Cortex of kidney (tissue), 1 donor: ENCODE measurements at places on chromosomes 11 and 22.

DNA sequence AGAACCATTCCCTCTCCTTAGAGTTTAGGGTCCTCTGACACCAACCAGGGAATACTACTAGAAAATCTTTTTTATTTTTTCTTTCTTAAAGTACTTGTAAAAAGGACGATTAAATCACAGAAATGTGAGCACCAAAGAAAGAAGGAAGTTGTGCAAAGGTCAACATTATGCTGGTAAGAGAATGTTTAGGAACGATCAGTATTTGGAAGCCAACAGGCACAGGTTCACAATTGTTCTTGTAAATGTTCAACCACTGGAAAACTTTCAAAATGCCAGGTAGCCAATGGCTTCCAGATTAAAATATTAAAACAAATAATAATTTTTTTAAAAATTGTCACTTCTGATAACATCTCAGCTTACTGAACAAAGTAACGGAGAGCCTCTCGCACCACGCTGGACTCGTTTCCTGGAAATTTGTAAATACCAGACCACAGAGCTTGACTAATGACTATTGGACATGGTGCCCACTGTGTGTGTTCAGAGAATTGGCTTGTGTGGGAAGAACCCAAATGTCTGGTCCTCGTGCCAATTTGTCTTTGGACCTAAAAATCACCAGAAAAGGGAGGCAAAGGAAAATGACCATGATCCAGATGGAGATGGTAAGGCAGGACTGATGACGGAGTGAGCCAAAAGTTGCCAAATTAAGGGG lies 20.8 kb downstream of the COMMD9 start:
- DNase-seq: no peak

- no peak for DNase-seq
These were observed 199.9 kb downstream of the CWF19L2 start for GRCh38 chr11:107257710-107258109.

DNA sequence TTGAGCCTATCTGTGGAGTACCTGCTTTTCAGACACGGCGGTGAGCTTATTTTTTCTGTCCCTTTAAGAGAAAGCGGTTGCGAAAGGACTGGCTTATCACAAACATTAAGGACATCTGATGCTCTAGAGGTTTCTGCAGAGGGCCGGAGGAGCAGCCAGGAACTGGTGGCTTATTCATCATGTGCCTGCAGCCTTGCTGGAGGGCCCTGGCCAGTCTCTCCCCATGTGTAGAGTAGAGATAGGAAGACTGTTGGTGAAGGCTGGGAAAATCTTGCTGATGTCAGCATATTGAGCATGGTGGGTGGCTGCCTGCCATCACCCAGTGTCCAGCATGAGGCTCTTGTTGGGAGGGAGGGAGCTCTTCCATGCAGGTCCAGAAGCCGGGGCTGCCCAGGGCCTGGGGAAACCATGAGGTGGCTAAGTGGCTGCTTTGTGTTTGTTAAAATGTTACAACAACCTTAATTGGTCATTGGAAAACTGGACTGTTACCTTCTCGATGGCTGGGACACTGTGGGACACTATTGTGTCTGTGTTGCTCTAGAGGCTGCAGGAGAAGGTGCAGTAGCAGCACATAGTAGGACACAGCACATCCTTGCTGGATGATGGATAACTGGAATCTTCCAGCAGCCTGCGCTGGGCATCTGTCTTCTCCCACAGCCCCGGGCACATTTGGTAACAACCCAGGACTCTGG lies 54.3 kb downstream of the TSPAN18 start:
- no peak for DNase-seq

DNA sequence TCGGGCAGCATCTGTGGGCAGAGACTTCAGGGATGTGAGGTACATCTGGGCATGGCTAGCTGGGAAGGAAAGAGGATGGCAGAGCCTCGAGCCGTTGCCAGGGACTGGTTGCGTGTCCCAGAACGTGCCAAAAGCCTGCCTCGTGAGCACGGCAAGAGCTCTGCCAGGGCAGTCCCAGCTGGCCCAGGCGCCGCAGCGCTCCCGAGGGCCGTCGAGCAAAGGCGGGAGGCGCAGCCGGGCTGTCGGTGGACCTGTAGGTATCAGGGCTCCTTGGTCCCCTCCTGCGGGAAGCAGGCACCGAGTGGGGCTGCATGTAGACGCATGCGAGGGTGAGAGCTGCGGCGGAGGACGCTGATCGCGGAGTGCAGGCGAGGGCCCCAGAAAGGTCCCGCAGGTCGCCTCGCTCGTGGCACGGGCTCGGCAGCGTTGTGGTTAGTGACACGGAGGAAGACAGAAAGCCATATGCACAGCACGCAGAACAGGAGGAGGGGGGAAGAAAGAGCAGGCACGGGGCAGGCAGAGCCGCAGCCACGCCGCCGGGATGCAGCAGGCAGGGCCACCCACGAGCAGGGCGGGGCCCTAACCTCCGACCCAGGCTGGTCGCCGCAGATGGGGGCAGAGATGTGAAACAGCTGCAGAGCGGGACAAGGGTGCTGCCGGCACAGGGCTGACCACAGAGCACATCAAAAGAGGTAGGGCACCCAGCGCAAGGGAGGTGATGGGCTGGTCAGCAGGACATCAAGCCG lies 18.0 kb downstream of the LSP1 start:
- no peak for DNase-seq

DNA sequence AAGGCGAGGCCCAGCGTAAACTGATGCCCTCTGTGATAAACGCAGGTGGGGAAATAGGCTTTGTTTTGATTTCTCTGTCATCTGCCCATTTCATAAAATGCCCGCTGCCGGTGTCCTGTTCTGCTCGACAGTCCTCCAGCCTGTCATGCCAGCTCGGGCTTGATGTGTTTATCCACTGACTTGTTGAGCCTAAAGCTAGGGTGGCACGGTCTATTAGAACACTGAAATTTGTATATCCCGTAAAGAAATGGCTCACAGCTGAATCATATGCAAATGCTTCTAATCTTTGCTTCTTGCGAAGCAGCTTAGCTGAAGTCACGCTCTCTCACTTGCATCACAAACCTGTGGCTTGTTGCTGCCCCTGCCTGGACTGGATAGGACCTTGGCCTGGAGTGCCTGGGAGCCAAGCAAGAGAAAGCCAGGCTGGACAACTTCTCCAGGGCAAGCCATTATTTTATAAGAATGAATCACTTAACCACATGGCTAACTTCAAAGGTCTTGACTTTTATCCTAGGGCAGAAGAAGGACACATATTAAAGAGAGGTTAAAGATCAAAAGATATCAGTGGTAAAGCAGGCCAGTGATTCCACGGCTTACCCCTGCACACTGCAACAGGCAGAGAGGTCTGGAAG lies 33.1 kb downstream of the EHF start:
- DNase-seq: no peak
